ENCODE measurements at places on chromosomes 5 and 9.

DNA sequence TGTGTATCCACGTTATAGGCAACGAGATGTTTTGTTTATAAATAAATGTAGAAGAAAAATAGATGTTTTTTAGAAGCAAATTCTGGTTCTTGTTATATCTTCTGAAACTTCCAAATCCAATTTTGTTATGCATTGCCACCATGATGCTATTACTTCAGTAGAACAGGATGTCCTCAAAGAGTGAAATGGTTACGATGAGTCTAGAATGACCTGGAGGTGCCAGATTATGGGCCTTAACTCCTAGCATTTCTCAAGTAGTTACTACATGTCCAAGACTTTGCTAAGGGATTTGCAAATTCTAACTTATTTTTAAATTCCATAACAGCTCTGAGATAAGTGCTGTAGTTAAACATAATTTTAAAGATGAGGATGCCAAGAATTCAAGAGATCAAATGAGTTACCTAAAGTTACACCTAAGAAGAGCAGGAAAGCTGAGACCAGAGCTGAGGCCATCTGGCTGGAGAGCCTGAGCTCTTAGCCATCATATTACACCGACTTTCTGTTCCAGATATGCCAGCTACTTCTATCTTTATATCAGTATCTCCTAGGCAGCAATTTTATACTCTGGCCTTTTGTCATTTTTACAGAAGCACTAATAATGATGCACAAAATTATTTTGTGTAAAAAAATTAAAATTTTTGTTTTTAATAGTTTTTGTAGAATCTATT lies 173.2 kb upstream of the RASEF start:
- no peak for DNase-seq

DNA sequence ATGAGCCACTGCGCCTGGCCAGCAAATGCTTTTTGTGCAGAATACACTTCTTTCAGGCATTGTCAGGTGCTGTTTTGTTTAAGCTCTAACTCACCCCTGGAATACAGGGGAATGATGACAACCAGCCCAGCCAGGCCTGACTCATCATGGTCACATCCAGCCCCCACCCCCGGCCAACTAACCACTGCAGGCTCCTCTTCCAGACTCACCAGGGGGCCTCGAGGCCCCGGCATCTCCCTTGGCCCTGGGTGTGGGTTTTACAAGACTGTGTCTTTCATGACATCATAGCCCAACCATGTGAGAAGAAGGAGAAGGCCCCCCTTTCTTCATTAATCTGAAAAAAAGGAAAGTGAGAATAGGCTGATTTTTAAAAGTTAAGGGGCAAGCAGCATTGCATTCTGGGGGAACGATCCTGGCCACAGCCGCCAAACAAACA lies 35.5 kb downstream of the OLFML2A start:
- no peak for DNase-seq

- no peak for DNase-seq
Observed at GRCh38 chr9:19023078-19023477, 9.9 kb downstream of the SAXO1 start.

GRCh38 chr9:19028835-19029451 lies 4.1 kb downstream of the SAXO1 start:
- peak; percentile 69 for DNase-seq

- no peak for DNase-seq
Observed at GRCh38 chr9:98222885-98223691, 30.7 kb upstream of the CORO2A start.

DNA sequence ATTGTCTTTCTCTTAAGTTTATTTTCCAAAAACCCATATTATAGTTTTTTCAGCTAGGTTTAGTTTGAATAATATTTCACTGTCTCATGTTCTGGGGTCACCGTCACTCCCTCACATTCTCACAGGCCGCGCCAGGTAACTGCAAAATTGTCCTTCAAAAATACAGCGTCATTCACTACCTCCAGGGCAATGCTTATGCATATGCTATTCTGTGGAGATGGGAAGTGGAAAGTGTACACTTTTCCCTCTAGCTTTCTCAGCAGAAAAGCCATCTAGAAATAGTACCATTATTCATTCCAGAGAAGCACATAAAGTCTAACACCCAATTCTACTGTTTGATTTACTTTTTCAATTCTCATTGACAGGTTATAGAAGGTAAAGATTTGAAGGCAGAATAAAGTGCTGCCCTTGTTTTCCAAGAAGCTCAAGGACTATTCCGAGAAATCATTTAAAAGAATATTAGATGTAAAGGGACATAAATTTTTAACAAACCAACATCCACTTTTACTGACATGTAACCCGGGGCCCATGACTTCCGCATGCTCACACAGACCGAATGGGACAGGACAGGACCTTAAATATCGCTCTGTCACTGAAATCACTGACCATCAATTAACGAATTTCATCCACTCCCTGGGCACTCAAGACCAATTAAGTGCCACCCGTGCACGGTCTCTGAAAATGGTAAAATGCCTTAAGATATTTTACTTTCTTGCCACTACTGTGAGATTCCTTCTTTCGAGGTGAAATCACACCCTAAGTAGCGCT lies 720 bp downstream of the NUDT12 start:
- DNase-seq, result peak; percentile 17

GRCh38 chr9:92964607-92965060 lies 17.3 kb downstream of the FGD3 start:
- DNase-seq, result no peak

- no peak for DNase-seq
Observed at GRCh38 chr9:115220319-115221005, 102.5 kb upstream of the TNC start.

DNA sequence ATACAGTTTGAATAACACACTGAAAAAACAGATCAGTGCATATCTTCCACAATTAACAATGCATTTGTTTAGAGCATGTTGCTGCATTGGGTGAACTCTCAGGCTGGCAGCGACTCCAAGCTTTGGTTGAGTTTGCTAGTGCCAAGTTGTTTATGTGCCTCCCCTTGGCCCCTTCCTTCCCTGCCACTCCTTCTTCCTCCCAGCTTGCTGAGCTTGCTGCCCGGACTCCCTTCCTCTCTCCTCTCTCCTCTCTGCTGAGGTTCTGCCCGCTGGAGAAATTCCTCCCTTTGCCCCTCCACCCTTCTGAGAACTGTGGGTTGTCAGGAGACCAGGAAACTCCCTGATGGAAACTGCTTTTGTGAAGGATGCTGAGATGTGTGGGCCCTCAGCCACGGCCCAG lies 247.3 kb downstream of the PDZD2 start:
- no peak for DNase-seq

DNA sequence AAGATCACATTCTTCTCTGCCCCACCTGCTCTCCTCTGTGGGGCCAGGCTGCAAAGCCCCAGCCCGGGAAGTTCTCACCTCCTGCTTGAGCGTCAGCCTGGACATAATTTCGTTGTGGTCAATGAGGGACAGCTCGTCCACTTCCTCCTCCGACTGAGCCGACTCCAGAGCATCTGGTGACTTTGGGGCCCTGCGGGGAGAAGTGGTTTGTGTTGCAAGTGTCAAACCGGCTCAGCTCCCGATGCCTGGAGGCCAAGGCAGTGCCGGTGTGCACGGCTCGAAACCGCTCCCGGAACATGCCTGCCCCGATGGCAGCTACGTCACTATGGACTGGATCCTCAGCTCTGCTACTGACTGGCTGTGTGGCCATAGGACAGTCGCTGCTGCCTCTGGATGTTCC lies 52.8 kb downstream of the PRRT1B start:
- DNase-seq, result peak; percentile 10

DNA sequence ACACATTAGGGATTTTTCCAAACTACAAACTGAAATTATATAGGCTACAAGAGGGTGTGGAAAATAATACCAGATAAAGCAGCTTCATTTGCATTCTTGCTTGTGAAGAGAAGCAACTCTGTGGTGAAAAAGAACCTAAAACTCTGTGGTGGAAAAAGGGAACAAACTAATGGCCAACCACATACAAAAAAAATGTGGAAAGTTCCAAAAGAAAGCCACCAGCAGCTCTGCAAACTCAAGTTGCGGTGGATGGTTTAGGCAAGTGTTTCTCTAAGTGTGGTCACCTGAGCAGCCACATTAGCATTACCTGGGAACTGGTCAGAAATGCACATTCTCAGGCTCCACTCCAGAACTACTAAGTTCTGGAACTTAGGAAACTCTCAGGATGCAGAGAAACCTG lies 586.4 kb downstream of the ACTL7B start:
- no peak for DNase-seq

DNA sequence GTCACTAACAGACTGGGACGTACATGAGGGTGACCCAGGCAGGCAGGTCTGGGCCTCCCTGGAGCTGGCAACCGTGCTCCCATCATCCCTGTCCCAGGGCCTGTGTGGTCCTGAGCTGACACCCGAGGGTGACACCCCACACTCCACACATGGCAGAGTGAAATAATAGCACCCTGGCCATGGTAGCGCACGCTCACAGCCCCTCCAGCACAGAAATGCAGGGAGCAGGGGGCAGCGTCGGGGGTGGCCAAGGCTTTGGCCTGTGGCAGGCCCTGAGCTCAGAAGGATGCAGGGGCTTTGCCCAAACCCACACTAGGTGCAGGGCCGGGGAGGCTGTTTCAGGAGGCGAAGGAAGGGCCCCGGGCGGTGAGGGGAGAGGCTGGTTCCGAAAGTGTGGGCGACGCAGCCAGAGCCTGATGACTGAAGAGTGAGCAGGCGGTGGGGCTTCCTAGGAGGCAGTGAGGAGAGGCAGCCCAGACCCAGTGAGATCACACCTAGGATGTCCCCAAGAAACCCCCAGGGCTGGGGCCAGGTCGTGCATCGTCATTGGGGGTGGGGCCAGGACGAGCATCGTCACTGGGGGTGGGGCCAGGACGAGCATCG lies 12.9 kb downstream of the OR2V2 start:
- DNase-seq, result peak; percentile 52

- DNase-seq, result no peak
Observed at GRCh38 chr9:83062651-83063527, at the start of gene RASEF. RASEF (minus strand) TSS chr9:83063142; CDS start chr9:83062867, 275 bp downstream.

DNA sequence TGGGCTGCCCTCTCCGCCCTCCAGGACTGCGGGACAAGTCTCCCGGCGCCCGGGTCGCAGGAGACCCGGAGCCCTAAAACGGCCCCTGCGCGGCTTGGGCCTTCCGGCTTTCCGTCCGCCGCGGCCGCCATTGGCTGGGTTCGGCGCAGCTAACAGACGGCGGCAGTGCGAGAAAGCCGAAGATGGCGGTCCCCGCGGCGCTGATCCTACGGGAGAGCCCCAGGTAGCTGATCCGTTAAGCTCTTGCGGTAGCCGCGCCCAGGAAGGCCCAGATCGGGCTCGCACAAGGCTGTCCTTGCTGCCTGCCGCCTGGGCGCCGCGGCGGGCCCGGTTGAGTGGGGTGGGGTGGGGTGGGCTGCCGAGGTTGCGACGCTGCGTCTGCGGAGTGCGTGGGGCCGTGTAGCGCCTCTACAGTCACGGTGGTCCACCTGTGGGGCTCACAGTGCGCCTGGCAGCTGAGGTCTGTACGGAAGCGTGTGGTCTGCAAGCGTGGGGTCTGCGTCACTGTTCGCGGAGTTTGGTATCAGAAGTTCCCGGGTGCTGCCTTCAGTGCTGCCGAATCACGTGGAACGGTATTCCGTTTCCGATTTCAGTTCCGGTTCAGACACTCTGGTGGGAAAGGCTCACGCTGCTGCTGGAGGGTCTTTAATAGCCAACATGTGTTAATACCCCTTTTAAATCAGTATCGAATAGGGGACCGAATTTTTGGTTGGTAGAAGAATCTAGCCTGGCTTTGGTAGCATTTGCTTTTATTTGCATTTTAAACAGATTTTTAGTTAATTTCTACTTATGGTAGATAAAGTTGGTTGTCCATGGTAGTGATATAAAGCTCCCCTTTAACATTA lies at the start of gene COMMD10:
TSS of gene COMMD10 (plus strand) at position 155 of the 845 bp plus-strand sequence.
- peak; percentile 89 for DNase-seq

GRCh38 chr9:88984543-88984883 lies 6.8 kb upstream of the S1PR3 start:
- DNase-seq, result no peak

DNA sequence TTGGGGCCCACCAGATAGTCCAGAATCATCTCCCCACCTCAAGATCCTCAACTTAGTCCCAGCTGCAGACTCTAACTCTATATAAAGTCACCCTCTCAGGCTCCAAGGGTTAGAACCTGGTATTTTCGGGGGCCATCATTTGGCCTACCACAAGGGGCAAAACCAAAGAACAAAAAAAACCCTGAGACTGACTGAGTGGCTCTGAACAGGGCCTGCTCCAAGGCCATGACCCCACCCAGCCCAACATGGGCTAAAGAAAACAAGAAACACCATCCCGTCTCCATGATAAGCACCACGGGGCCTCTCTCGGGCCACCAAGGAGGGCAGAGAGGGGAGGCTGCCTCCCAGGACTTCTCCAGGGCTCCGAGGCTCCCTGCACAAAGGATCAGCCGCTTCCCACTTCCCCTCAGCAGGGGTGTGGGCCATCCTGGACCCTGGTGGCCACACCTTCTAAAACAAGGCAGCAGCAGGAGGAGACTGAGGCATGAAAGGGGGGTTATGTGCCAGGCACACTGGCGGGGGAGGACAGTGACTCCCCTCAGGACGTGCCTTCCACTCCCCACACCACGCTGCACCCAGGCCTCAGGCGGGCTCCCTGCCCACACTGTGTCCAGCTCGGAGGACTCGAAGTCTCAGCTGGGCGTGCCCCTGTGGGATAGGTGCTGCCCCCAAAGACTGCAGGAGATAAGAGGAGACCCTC lies 51.5 kb downstream of the SEMA4D start:
- peak; percentile 54 for DNase-seq
